ENCODE measurements at places on chromosomes 3 and 15.

DNA sequence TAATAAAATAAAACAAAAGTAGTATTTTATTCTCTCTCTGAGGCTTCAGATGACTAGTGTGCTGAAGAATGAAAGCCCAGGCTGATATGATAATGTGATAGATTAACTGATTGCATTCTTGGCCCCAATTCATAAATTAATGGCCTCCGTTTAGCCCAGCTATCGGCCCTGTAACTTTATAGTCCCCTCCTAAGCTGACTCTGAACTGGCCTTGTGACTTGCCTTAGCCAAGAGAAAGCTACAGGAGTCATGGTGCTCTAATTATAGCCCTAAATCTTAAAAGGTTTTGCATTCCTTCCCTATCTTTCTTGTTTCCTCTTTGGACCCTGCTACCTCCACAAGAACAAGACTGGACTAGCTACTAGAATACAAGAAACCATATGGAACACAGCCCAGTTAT is 123.2 kb upstream of the EPHA3 start:
- DNase-seq = no peak

DNA sequence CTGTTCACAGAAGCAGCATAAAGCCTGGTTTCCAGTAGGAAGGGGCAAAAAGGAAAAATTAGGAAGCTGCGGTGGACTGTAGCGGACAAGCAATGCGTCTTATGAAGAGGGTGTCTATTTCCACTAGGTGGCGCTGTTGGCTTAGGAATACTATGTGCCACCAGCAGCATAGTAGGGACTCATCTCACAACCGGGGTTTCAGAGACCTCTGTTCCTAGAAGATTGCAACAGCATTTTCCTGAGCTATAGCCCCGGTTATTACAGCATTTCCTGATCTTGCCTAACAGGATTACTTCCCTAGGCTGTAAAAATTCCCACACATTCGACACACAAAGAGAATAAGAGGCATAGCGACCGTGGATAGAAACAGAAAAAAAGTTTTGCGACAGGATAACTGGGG is 683.0 kb downstream of the TBL1XR1 start:
- no peak for DNase-seq

- DNase-seq = no peak
Observed at GRCh38 chr3:131283862-131284261, 97.7 kb upstream of the NUDT16 start.

DNA sequence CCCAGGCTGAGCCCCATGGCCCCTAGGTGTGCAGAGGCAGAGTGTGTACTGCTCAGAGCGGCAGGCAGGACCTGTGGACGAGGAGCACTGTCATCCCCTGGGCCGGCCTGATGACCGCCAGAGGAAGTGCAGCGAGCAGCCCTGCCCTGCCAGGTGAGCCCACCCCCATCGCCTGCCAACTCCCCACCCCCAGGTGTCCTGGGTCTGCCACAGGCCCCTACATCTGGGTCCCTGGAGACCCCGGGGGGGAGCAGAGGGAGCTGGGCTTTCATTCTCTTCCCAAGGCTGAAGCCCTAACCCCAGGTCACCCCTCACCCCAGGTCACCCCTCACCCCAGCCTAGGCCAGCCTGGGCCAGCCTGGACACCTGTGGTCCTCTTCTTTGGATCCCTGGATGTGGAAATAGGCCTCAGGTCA is 93.1 kb downstream of the TBC1D2B start:
- DNase-seq = no peak
